ENCODE measurements at places on chromosomes 3 and 15.

DNA sequence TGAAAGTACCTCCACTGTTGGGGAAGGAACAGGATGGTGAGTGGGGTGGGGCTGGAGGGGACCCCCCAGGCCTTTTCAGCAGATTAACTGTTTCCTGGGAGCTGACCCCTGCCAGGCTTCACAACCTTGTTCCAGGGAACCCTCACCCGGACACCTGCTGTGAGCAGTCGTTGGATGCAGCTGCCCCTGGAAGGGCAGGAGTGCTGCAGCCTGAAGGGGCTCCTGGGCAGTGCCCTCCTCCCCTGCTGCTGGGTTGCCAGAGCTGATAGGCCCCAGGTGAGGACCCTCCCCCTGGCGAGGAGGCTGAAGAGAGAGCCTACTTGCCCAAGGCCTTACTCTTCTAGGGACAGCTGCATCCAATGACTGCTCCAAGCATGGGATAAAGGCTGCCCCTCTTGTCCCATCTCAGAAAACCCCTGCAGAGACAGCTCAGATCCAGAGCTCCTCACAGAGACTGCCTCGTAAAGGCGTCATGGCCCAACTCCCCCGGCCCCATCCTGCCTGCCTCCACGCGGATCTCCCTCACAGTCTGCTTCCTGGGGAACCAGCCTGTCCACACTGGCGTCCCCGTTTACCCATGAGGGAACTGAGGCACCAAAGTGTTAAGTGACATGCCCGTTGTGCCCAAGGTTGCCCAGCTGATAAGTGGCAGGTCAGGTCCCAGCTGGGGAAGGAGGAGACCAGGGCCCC is 193.4 kb upstream of the LINGO1 start:
- DNase-seq = no peak

DNA sequence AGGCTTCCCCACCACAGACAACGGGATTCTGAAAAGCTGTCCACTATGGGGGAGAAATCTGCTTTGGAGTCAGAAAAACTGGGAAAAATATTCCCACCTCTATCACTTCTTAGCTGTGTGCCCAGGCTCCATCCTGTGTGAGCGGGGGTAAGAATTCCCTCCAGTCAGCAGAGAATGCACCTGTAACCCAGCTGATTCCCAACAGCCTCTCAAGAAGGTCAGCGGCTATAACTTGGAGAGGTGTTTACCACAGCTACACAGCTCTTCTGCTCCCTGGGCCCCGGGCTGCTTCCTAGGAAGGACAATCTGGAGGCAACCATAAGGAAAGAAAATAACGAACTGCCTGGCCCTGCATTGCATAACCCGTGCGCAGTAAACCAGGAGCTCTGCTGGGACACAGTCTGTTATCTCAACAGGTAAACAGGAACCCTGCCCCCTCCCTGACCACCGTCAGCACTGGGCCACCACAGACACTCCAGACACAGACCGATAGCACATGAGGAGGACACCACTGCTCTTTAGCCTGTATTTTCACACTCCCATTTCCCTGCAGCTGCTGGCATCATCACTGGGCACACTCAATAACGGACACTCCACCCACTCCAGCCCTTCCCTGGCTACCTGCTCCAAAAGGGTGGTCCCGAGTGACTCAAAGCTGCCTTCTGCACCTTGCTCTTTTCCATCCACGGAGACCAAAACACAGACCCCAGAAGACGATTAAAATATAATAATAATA is 2.1 kb downstream of the RAB43 start:
- no peak for DNase-seq

GRCh38 chr3:56525291-56525690 is 31.7 kb upstream of the CCDC66 start:
- DNase-seq = no peak

- DNase-seq = no peak
These were observed 17.2 kb upstream of the CRABP1 start for GRCh38 chr15:78322724-78323521.

All from stimulated activated CD8-positive, alpha-beta memory T cell treated with anti-CD3 and anti-CD28 coated beads, Interleukin-15, amount 100 ng/mL, for 1 hour (primary cell).